Fibroblast of pulmonary artery (primary cell): ENCODE measurements at places on chromosomes 6 and 20.
A peak's percentile ranks its signal among the peaks of the same experiment; 100 is the strongest.

DNA sequence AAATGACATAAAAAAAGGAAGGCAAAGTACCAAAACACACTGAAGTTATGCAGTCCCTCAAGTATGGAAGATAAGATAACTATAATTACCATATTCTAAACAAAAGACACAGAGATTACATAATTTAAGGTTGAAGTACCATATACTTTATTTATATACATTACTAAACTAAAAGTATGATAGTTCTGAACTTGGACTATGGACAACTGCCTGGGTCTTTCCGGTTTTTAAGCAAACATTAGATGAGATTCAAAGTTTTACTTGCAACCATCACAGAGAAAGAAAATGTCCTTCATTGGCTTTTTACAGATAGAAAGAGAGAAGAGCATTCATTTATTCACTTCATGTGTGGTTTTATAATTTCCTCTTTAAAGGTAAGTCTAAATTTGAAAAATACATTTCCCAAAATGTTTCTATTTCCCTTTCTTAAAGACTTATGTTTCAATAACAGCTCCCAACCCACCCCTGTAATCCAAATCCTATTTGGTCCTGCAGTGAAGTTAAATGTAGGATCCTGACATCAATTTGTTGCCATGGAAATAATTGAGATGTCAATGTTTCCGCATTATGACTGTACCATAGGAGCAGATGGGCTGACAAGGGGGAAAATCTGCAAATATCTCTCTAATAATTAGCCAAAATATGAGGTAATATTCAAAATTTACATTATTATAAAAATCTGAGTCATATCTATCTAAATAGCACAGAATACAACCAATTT, 63.7 kb downstream of the PTPRK start:
- DNase-seq = no peak

GRCh38 chr20:57117296-57117695, 149.1 kb downstream of the BMP7 start:
- no peak for DNase-seq

DNA sequence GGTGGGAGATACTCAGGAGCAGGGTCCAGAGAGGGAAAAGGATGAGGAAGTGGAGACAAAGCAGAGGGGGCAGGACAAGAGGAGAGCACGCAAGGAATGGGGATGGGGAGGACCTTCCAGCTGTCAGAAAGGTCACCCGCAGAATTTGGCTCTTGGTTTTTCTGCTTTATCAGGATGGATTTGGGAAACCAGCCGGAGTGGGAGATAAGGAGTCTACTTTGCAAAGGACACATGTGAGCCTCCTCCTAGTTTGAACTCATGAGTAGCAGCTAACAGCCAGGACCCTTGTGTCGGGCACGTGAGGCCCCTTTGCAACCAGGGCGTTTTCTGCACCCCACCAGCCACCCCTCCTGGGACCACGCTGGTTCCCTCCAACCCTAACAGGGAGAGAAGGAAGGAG, 7.6 kb upstream of the MICA start:
- no peak for DNase-seq

- no peak for DNase-seq
These were observed 6.1 kb downstream of the NFATC2 start for GRCh38 chr20:51536116-51537069.

GRCh38 chr6:15359335-15359862, 113.5 kb downstream of the JARID2 start:
- DNase-seq = no peak

DNA sequence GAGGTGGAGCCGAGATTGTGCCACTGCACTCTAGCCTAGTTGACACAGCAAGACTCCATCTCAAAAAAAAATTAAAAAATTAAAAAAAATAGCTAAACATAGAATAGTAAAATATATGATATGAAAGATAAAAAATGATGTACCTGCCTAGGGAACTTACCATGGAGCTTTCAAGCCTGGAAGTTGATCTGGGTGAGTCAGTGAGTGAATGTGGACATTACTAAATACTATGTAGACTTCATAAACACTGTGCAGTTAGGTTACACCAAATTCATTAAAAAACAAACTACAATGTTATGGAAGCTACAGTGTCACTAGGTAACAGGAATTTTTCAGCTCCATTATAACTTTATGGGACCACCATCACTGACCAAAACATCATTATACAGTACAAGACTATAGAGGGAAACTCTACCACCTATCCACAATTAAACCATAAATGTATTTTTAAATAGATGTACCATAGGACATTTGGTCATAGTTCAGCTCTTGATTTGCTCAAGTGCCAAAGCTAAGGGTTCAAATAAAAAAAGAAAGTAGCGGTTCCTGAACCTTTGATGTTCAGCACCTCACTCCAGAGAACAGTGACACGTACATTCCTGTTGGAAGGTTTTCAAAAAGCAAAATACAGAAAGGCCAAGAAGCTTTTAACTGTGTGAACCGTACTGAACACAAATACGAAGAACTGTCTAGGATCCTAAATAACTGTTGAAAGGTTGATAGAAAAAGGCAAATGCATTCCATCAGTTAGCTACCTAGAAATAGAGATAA, 52.4 kb upstream of the SPDEF start:
- no peak for DNase-seq

DNA sequence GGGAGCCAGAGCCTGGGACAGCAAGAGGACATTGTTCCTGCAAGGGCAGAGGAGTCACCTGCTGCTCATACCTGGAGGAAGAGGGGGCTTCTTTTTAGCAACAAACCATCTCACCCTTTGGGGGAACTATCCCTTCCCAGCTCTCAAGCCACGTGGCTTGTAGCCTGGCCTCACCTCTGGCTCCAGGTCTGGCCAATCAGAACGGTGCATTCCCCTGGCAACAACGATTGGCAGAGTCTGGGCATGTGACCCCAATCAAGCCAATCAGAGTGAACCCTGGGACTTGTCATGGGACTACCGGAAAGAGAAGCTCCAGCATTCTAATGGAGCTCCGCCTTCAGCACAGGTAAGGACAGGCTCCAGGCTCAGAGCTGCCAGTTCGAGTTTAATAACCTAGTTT, 33.6 kb downstream of the KCNB1 start:
- DNase-seq = no peak

GRCh38 chr20:21027569-21027968, 78.6 kb downstream of the LINC00237 start:
- DNase-seq = no peak

DNA sequence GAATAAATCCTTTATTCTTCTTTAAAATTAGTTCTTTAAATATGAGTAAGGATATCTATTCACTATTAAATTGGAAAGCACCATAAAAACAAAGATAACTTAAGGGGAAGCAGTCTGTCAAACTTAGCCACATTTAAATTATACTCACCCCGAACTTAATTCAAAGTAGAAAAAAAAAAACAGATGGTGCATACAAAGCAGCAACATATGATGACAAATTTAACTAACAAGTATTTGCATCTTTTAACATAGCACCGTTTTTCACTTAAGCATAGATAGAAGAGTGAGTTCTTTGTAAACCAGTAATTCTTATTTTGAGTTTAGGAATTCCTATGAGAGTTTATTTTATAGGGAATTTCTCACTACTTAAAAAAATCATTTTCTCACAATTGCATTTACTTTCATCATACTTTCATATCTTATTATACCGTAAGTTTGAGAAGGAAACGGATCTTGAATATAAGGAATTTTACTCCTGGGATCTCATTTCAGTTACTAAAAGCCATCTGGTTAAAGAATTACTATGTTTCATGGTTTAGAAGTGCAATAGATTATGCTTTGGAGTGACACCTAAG, 828.2 kb upstream of the MAP3K7 start:
- DNase-seq = no peak

- DNase-seq = no peak
These were observed 16.0 kb downstream of the ANKS1A start for GRCh38 chr6:34904990-34905613.

DNA sequence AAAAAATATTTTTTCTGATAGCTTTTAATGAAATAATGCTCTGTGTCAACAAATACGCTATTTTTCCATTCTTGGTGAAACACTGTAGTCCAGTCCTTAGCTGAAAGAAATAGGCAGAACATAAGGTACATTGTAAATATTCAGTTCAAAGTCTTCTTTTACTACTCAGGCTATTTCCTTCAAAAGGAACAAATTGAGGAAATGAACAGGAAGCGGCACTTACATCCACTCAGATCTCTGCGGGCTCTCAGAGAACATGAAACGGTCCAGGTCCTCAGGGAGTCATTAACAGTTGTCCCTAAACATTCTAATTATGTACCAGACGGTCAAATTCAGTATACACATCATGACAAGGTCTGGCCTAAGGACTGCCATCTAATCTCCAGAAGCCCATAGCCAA, 212.6 kb downstream of the KIF16B start:
- DNase-seq = no peak

DNA sequence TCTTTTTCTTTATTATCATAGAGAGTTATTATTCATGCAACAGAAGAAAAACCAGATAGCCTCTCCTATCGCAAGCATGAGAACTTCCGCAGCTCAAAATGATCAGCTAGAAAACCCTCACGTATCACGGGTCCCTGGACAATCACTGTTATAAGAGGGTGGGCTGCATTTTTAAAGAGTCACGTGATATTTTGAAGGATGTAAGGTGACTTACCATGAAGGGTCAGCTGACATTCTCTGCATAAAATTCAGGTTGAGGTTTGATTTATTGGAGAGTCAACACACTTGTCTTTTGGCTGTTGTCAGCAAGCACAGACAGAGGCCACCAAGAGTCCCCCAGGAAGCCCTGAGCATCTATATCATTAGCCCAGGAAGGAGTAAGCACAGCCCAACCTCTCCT, 39.5 kb downstream of the ID4 start:
- DNase-seq = no peak

DNA sequence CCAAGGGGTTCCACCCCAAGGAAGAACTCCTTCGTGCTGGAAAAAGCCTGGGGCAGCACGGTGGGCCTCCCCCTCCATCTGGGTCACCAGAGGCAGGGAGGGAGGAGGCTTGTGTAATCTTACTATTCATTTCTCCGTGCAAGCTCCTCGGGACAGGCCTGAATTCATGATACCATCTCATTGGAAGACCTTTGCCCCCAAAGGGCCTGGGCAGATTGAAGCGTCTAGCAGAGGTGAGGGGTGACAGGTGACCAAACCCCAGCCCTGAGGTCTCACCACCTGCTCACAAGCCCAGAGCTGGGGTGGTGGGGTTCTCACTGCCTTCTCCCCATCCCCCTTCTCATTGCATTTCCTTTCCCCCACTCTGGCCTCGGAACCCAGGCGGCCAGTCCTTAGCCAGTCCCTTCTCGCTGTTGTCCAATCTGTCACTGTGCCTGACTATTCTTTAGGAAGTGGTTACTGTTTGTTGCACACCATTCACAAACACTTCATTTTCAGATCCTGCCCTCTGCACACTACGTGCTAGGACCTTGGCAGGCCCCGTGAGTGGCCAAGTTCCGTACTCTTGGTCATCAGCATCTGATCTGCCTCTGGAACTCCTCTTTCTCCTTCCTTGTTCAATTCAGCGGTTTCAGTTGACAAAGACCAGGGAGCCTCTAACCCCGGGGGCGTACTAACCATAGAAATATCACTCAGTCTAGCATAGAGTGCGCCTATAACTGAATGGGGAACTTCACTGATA, 137.1 kb downstream of the LY86 start:
- DNase-seq = no peak

GRCh38 chr6:14270925-14271788, 153.6 kb downstream of the CD83 start:
- DNase-seq = peak; percentile 80

GRCh38 chr6:144886682-144887081, 601.5 kb downstream of the UTRN start:
- no peak for DNase-seq

DNA sequence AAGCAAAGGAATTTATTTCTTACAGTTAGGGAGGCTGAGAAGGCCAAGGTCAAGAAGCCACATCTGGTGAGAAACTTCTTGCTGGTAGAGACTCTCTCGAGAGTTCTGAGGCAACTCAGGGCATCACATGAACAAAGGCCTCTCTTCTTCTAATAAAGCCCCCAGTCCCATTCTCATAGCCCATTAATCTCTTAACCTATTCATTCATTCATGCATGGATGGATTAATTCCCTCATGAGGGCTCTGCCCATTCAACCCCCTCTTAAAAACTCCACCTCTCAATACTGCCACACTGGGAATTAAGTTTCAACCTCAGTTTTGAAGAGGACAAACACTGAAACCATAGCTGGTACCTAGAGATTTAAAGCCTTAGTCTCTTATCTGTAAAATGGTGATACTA, 217.9 kb upstream of the SPTLC3 start:
- DNase-seq = no peak

DNA sequence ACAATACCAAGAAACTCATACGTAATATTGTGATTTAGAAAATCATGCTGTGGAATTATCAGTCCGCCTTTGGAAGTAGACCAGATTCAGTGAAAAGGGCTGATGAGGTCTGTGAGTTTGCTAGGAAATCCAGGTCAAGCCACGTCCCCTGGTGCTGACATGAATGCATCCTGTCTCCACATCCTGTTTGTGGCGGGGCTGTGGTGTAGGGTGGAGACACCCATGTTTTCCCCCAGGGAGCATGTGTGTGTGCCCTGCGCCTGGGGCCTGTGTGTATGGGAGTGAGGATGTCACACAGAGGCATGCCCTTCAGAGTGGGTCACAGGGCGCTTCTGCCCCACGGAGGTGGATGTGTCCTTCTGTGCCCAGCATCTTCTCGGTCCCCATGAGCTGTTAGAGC, 109.1 kb downstream of the SASH1 start:
- no peak for DNase-seq

DNA sequence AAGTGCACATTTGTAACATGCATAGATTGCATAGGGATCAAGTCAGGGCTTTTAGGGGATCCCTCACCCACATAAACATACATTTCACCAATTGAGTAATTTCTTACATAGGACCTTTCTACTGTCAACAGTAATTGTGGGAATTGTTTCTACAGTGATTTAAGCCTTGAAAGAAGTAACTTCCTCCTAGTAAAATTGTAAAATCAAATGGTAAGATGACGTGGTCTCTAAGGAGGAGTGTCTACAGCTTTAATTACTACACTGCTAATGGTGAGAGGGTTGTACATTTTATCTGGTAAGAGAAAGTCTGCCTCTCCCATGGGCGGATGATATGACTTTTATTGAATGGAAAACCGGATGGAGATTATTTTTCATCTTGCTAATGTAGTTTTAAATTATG, 98.0 kb downstream of the RPP40 start:
- no peak for DNase-seq

GRCh38 chr6:108850669-108851465, 2.6 kb downstream of the ARMC2 start:
- no peak for DNase-seq

DNA sequence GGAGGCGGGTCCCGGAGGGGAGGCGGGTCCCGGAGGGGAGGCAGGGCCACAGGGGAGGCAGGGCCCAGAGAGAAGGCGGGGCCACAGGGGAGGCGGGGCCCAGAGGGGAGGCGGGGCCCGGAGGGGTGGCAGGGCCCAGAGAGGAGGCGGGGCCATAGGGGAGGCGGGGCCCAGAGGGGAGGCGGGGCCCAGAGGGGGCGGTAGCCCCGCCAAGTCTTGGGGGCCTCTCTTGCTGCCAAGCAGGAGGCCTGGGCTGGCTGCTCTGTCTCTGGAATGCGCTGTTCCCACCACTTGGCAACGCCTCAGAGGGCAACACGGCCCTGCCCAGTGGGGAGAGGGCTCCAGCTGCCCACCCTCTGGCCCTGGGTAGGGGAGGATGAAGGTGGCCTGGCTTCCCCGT, 80.5 kb downstream of the YTHDF1 start:
- no peak for DNase-seq

GRCh38 chr20:48381353-48382120, 446.3 kb downstream of the PREX1 start:
- DNase-seq = no peak
